B cell (primary cell): ENCODE measurements at places on chromosomes 16 and 17. TPM values are rescaled to one million over a fixed set of nuclear protein-coding genes. Genes with fewer than 3 reads are reported as not detected.

GRCh38 chr17:13601776-13602551, at the start of gene HS3ST3A1:
Gene HS3ST3A1 (minus strand): TSS chr17:13601929. CDS start chr17:13601129, 800 bp downstream.
- peaks cover 18% of the 10 kb centered on the region for H3K27me3 ChIP-seq
- H3K36me3 ChIP-seq: no peaks in the 10 kb centered on the region
- H3K4me1 ChIP-seq: peaks cover 7% of the 10 kb centered on the region

GRCh38 chr16:6341981-6342380, 990.7 kb upstream of the RBFOX1 start:
- no peaks in the 10 kb centered on the region for H3K4me1 ChIP-seq
- H3K27ac ChIP-seq: no peak overlapping the region
- DNase-seq: no peak

GRCh38 chr17:44448412-44448811, 54.8 kb downstream of the GPATCH8 start:
- H3K27ac ChIP-seq: no peak overlapping the region
- H3K36me3 ChIP-seq: no peaks in the 10 kb centered on the region
- no peak overlapping the region for H3K4me3 ChIP-seq
- no peaks in the 10 kb centered on the region for H3K27me3 ChIP-seq
- no peak for DNase-seq
- peaks cover 4% of the 10 kb centered on the region for H3K4me1 ChIP-seq

- DNase-seq: no peak
- H3K4me1 ChIP-seq: peaks cover 5% of the 10 kb centered on the region
- no peaks in the 10 kb centered on the region for H3K36me3 ChIP-seq
- H3K4me3 ChIP-seq: no peak overlapping the region
- H3K27me3 ChIP-seq: peaks cover 13% of the 10 kb centered on the region
These were observed 141.1 kb downstream of the RGS9 start for GRCh38 chr17:65278050-65278819.

The WFIKKN2 gene
- total RNA-seq: not detected in 2 replicates

The NPIPB6 gene
- total RNA-seq: 5.8 and 6.2 TPM in 2 replicates
